H9 (cell line): ENCODE measurements at places on chromosomes 11 and 22. TPM values are rescaled to one million over a fixed set of nuclear protein-coding genes. Genes with fewer than 3 reads are reported as not detected.

Gene CXCR5
- total RNA-seq, result 0.07 and 0.11 TPM in 2 replicates

- DNase-seq, result no peak
Measured at GRCh38 chr11:68413591-68413999, 47.0 kb upstream of the PPP6R3 start.

DNA sequence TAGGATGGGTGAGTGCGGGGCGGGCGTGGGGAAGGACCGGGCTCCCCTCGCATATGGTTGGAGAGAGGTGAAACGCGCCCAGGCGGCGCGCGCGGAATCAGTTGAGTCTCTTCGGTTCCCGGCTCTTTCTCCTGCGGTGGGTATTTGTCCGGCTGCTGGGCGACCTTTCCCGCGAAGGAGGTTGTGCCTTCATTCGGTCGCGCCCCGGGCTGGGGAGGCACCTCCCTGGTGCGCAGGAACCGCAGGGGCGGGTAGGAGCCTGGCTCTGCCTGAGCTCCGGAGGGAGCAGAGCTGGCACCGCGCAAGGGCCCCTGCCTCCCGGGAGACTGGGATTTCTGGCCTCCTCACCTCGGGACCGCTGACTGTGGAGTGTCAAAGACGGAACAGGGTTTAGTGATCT, 27.5 kb downstream of the SAA4 start:
- DNase-seq, result no peak

DNA sequence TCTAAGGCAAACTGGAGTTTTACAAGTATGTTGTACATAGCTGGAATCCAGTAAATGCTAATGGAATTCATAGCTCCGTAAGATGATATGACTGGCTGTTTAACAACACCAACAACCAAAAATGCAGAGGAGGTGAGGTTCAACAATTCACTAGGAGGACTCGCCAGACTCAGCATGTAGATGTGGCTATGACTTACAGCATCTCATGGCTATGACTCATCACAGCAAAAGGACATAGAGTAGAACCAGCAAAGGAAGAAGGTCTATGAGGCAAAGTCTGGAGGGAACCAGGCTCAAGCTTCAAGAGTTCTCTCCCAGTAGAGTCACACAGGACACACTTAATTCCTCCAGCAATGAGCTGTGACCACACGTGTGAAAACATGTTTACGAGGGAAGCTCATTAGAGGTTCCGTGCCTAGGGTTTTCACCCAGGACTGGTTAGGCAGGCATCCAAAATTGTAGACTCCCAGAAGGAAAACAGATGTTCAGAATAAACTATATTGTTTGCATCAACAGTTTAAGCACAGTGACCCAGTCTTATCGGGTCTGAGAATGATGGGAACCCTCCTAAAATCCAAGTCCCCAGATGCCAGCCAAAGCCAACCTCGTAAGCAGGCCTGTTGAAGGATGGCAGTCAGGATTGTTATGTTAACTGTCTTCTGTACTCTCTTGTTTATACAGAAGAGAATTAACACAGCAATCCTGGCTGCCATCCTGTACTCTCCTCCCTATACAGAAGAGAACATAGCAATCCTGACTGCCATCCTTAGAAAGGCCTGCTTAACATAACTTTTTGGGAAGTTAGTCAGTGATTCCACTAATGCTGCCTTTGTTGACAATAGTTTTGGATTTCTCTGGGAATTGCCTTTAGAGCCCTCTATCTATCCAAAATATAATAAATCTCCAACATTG, 116.6 kb downstream of the LARGE1 start:
- DNase-seq, result no peak

GRCh38 chr11:14193644-14194043, 165.3 kb downstream of the RRAS2 start:
- no peak for DNase-seq

GRCh38 chr11:126422446-126422845, 67.0 kb downstream of the ST3GAL4 start:
- no peak for DNase-seq

- no peak for DNase-seq
Measured at GRCh38 chr11:72576661-72577060, 97.6 kb downstream of the PDE2A start.
